Left cardiac atrium (tissue), 4 donors: ENCODE measurements at places on chromosomes 2 and 18.

- no peak for DNase-seq
These were observed 28.6 kb upstream of the AP1S3 start for GRCh38 chr2:223865907-223866508.

DNA sequence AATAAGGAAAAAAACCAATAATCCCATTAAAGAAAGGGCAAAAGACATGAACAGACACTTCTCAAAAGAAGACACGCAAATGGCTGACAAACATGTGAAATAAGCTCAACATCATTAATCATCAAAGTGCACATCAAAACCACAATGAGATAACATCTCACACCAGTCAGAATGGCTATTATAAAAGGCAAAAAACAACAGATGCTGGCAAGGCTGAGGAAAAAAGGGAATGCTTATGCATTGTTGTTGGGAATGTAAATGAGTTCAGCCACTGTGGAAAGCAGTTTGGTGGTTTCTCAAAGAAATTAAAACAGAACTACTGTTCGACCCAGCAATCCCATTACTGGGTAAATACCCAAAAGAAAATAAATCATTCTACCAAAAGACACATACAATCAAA, 285.6 kb downstream of the NR4A2 start:
- DNase-seq = no peak

DNA sequence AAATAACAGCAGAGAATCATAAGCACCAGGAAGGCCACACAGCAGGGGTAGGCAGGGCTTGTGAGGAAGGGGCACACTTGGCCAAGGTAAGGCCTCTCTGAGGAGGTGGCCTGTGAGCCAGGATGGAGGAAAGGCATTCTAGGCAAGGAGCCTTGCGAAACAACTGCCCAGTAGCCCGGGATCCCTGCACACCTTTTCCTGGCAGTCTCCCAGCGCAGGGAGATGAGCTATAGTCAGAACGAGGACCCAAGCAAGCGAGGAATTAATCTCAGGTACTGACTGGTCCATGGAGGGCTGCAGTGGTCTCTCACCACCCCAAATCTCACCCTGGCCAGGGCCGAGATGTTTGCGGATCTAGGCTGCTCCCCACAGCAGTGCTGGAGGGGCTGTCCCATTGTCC, 64.9 kb upstream of the STPG4 start:
- no peak for DNase-seq

GRCh38 chr2:188519136-188519535, 227.5 kb downstream of the GULP1 start:
- no peak for DNase-seq
